NCI-H1417 (cell line): ENCODE measurements at places on chromosomes 3 and 15.

DNA sequence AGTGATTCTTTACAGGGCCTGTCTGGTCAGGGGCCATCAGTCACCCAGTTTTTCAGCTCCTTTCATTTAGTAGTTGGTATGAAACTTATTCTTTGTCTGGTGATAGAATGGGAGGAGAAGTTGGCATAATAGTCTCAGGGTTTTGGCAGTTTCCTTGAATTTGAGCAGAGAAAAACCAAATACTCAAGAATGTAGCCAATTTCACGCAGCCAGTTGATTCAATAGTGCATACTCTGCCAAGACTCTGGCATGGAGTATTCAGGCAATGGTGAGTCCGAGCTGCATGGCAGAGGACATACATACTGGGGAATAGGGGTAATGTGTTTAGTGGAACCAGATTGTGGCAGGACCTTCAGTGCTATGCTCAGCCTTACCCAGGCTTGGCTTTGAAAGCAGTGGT, 118.3 kb downstream of the GALK2 start:
- no peak for DNase-seq

DNA sequence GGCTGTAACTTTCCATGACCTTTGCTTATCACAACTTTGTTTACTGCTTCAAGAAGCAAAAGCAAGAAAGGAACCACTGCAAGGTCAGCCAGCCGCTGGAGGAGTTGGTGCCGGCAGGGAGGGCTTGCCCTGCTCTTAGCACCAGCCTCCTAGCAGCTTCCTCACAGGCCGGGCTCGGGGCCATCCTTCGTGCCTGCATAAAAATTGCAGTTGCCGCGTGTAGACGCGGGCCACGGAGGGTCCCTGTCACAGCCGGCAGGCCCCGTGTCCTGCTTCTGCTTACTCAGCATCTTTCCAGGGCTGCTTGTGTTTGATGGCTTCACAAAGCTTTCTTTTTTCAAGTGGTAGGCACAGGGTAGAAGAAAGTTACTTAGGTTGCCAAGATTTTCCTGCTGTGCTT, 84.4 kb downstream of the PGPEP1L start:
- no peak for DNase-seq

DNA sequence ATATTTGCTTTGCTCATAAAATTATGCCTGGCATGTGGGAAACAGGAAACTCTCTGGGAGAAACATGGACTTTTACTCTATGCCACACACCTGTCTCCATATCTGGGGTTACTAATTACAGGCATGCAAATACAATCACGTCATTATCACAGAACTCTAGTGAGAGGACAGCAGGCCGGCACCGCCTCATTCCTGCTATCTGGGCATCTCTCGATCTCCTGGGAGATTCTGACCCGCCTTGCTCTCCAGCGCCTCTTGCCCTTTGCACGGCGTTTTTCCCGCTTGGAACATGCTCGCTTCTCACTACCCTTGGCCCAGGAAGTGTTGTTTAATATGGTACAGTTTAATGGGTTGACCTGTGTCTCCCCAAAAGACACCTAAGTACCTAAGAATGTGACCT, 45.4 kb upstream of the PARL start:
- DNase-seq: no peak

- DNase-seq: no peak
These were observed 58.9 kb upstream of the DAZL start for GRCh38 chr3:16663854-16664712.

- DNase-seq: no peak
These were observed 663.1 kb upstream of the ADAMTS9 start for GRCh38 chr3:65350801-65351476.

- no peak for DNase-seq
These were observed 213.3 kb upstream of the THRB start for GRCh38 chr3:24707936-24708335.

GRCh38 chr15:32716216-32716914, 1.4 kb upstream of the GREM1 start:
- DNase-seq: peak; percentile 50
